ENCODE measurements at places on chromosomes 5 and 9.

DNA sequence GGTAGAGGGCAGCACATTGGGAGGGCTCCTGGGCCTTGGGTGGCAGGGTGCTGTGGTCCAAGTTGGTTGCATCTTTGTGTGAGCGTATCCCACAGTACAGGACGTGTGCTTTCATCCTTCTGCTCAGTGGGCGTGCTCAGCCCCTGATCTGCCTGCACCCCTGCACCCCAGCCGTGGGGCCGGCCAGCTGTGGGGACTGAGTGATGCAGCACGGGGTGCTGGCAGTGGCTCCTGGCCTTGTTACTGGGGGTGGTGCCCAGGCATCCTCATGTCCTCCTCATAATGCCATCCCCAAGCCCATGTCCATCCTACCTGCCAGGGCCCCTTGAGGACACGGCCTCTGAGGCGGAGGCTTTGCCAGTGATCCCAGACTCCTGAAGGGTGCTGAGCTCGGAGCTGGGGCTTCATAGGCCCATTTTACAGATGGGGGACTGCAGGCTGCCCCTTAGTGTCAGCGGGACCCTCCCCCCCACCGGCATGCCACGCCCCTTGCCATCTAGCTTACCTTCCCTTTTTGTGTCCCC, 100.7 kb downstream of the PHF2 start:
- DNase-seq: no peak

- no peak for DNase-seq
These were observed 32.7 kb upstream of the ADAMTSL1 start for GRCh38 chr9:18441261-18441660.

GRCh38 chr5:116242343-116242742, 157.5 kb downstream of the COMMD10 start:
- DNase-seq: no peak

GRCh38 chr9:24451346-24451745, 94.4 kb downstream of the IZUMO3 start:
- no peak for DNase-seq

DNA sequence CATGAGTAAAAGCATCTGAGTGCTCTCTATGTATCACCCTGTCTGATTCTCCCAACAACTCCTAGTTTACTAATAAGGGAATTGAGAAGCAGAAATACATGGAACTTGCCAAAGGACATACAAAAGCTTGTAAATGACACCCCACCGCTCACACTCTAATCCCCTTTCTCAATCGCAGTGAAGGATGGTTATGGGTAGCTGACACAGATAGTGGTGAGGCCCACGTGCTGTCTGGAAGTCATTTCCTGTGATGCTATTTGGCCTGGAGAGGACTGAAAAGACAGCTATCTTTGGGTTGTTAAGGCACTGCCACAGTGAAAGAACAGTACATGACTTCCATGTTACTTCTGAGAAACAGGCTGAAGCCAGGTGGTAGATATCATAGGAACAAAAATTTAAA, 117.0 kb downstream of the GLIS3 start:
- DNase-seq: no peak

GRCh38 chr9:99090336-99091130, 14.4 kb upstream of the TGFBR1 start:
- no peak for DNase-seq

DNA sequence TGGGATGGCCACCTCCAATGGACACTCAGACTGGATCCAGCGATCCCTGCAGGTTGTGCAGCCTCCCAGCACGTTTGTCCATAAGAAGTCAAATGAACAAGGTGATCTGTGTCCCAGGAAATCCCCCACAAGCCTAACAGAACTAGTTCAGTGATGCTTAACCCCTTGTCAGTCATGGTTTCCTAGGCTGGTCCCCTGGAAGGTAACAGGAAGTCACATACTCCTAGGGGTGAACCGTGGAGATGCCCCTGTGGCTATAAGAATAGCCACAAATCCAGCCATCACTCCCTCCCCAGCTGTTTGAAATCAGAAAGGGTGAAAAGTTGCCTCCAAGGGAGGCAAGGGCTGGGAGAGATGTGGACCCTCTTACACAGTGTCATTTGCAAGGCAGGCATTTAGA, 22.5 kb downstream of the PAX5 start:
- no peak for DNase-seq

GRCh38 chr9:32161720-32162119, 222.7 kb upstream of the ACO1 start:
- DNase-seq: no peak

- no peak for DNase-seq
These were observed 1952.6 kb upstream of the WWC1 start for GRCh38 chr5:166338801-166339200.

DNA sequence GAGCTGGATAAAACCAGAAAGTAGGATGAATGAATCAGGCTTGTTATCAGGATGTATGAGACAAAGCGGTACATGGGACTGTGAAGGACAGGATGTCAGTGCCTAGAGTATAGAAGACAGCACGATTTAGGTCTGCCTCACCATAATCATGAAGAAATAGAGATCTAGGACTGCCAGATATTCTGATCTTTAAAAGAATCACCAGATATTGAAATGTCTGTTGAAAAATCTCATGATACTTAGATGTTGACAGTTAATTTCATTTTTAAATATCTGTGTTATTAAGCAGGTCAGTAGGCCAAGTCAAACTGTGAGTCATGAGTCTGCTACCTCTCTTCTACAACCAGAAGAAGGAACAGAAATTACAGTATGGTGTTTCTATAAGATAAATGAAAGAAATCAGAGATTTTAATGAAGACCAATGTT, 65.0 kb downstream of the ST8SIA4 start:
- DNase-seq: no peak

DNA sequence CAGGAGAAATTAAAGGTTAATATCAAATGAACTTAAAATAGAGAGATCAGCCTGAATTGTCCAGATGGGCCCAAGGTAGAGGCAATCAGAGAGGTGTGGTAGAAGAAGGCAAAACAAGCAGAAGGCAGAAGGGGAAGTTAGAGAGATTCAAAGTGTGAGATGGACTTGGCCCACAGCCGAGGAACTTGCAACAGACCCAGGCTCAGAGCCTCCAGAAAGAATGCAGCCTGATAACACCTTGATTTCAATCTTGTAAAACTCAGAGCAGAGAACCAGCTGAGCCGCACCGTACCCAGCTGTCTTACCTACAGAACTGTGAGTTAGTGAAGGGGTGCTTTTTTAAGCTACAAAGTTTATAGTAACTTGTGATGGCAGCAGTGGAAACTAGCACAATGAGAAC, 190.9 kb downstream of the RFK start:
- DNase-seq: no peak

- no peak for DNase-seq
These were observed 4.8 kb downstream of the HSDL2 start for GRCh38 chr9:112384690-112385089.

DNA sequence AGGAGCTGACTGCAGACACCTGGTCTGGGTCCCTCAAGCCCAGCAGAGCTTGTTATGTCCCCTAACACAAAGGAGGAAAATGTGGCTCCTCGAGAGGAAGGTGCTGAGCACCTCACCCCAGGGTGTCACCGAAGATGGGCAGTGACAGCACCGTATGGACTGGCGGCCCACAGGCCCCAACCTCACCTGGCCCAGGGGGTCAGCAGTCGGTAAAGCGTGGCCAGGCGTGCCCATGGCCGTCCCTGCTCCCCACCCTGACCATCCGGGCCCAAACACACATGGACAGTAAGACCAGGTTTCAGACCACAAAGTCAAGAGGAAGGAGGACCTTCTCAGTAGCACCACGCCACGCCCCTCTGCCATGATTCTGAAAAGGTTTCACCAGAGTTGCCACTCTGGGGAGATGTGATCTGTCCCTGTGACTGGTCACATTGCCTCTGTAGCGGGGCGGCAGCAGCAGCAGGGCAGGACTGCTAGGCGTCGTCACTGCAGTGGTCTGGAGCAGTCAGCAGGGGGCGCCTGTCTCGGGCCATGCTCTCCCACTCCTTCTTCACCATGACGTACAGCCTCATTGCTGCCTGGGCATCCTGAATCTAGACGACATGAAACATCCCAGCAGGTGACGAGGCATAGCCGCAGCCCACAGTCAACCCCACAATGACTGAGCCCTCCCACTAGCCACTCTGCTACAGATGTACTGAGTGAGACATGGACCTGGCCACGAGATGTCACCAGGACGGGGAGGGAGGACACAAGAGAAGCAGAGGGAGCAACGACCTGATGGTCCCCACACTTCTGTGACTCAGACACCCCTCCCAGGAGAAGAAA, 11.1 kb downstream of the REXO4 start:
- peak; percentile 92 for DNase-seq

GRCh38 chr9:34169125-34169524, 9.7 kb upstream of the UBAP1 start:
- no peak for DNase-seq

DNA sequence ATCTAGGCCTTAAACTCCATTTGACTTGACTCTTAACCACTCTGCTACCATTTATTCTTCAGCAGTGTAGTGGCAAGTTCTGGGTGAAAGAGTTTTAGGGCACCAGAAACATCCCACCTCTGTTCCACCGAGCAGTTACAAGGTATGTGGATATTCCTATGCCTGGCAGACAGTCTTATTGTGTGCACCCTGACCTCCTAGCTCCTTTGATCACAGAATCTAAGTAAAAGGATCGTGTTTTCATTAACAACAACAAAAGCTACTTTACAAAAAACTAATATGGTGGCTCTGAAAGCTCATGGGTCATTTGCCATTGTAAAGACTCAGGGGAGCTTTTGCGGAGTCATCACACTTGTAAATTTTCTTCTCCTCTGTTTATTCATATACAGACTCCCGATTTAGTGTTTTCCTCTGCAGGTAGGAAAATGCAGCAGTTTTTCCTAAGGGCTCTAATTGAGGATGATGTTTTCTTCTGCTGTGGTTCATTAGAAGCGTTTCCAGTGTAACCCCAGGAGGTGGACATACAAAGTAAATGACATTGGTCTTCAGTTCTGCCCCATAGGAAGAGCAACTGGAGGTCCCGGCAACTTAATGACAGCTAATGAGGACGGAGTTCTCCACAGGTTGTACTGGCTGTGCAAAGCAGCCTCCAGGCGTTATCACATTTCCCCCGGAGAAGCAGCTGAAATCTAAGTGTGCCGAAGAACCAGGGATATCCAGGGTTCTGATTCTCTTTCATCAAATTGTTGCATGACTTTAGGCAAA, 78.2 kb downstream of the ATP10B start:
- no peak for DNase-seq

- no peak for DNase-seq
These were observed 225.3 kb downstream of the NR2F1-AS1 start for GRCh38 chr5:93355691-93356090.

DNA sequence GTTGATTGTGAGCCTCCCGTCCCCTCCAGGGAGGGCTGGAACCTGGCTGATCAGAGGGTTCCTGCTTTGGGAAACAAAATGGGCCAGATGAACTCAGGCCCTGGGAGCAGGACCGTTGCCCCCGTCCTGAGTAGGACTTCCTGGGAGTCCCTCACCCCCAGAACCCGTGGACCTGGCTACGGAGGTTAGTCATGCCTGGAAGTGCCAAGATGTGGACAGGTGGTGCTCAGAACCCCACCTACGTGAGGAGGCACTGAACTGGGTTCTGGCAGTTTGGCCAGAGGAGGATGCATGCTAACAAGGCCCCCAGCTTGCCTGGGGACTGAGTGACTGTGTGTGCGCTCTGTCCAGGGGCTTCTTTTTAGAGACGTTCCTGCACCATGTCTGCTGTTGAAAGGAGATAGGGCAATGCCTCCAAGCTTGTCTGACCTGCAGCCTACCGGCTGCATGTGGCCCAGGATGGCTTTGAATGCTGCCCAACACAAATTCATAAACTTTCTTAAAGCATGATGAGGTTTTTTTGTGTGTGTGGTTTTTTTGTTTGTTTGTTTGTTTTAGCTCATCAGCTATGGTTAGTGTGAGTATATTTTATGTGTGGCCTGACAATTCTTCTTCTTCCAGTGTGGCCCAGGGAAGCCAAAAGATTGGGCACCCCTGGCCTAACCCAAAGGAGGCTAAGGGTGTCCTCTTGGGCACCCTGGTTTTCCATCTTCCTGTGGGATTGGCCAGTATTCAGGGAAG, 1.8 kb upstream of the DAB2IP start:
- DNase-seq: no peak

- peak; percentile 69 for DNase-seq
These were observed 23.6 kb downstream of the SCAI start for GRCh38 chr9:125119643-125120286.

DNA sequence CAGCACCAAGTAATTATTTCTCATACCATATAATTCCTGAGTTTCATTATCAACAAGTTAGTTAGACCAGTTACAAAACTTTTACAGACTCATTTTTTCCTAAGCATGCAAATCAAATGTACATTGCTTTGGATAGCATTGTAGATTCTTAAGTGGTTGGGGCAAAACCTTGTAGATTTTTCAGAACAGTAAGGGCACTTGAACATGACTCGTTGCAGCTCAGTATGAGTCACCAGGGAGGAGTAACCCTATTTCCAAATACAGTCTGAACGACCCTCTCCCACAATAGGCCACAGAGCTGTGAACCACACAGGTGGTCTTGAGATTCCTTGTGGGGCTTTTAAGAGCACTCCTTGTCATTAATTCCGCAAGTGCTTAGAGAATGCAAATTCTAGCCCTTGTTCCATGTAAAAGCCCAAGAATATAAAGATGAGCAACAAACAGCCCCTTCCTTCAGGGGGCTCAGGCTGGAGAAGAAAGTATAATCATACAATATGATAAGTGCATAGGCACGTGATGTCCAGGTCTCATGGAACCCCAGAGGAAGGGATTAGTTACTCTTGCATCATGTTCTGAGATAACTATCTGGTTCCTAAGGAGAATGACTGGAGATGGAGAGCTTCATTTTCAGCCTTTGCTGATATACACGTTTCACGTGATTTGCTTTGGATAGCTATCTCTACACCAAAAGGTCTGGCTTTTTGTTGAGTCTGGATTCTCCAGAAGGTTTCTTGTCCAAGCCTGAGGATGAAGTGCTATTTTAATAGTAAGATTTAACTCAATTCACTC, 295.7 kb downstream of the KCNN2 start:
- no peak for DNase-seq

GRCh38 chr5:55454282-55454681, 80.5 kb downstream of the PLPP1 start:
- no peak for DNase-seq
